ENCODE measurements at places on chromosomes 7 and 10.
A peak's percentile ranks its signal among the peaks of the same experiment; 100 is the strongest.

- no peak for DNase-seq
These were observed 67.5 kb upstream of the MEOX2 start for GRCh38 chr7:15753887-15754579.

- DNase-seq = peak; percentile 31
These were observed 661 bp downstream of the HECTD2 start for GRCh38 chr10:91410638-91411371.

GRCh38 chr10:62217683-62218082, 51.0 kb downstream of the RTKN2 start:
- no peak for DNase-seq

GRCh38 chr10:99161165-99161564, 74.5 kb downstream of the HPSE2 start:
- DNase-seq = no peak
